ENCODE measurements at places on chromosomes 2 and 18.

DNA sequence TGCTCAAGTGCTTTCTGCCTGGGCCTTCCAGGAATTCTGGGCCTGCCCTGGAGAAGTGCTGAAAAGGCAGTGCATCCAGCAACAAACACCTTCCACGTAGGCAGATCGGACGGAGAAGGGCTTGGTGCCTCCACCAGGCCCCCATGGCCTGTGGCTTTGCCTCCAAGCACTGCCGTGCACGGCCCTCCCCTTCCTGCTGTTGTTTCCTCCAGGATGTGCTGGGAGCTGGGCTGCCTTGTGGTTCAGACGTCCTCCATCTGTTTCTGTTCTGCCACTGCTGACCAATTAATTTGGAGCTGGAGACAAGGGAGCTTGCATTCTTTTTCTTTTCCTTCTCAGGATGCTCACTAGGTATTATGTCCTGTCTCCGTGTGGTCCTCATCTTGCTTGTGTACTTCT, 197.0 kb downstream of the HRH4 start:
- DNase-seq, result no peak

GRCh38 chr18:62663731-62664336, 51.5 kb upstream of the PHLPP1 start:
- DNase-seq, result no peak

GRCh38 chr2:221104361-221104811, 467.7 kb downstream of the EPHA4 start:
- no peak for DNase-seq

- DNase-seq, result no peak
Observed at GRCh38 chr2:134148172-134148571, 105.7 kb upstream of the MGAT5 start.

DNA sequence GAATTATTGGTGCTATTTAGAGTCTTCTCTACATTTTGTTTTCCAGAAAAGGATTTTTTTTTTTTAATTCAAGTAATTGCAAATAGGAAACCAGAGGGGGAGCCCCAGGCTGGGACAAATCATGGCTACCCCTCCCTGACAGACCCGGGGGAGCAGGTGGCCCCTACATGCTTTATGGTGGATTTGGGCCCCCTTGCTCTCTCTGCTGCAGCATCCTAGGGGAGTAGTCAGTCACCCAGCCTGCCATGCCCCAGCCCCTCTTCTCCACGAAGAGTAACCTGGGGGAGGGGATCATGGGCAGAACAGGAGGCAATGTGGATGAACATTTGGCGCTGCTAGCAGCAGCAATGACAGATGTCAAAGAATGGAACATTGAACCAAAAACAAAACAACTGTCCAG, 4.6 kb downstream of the C2orf81 start:
- DNase-seq, result no peak
